ENCODE measurements at places on chromosomes 13 and 19. TPM values are rescaled to one million over a fixed set of nuclear protein-coding genes. Genes with fewer than 3 reads are reported as not detected.

The ACP5 gene
- total RNA-seq: 9.8 TPM

The NAXD gene
- 27.0 TPM for total RNA-seq

The ACP7 gene
- total RNA-seq: 4.4 TPM

The SAE1 gene
- total RNA-seq: 76.8 TPM

The VAV1 gene
- 0.17 TPM for total RNA-seq

All from mammary epithelial cell (primary cell).